CD4-positive, alpha-beta T cell treated with Interleukin-6 at 100 ng/mL for 8 hours (primary cell): ENCODE measurements at places on chromosomes 16 and 17.

DNA sequence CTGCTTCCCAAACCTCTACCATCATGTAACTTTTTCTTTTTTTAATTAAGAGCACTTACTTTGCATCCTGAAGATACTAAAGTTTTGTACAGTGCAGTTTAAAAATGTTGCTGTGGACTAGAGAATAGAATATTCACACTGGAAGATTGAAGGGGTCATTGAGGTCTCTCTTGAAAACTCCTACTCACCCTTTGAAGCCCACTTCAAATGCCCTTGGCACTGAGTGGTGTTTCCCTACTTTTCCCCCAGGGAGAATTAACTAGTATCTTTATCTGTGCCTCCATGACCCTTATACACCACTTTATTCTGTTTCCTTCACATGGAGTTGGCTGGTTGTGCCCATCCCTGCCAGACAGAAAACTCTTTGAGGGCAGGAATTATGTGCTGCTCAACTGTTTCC is 19.6 kb upstream of the CRHR1 start:
- no peak for DNase-seq

- DNase-seq = no peak
These were observed 415.0 kb downstream of the SOX9 start for GRCh38 chr17:72535779-72536178.

DNA sequence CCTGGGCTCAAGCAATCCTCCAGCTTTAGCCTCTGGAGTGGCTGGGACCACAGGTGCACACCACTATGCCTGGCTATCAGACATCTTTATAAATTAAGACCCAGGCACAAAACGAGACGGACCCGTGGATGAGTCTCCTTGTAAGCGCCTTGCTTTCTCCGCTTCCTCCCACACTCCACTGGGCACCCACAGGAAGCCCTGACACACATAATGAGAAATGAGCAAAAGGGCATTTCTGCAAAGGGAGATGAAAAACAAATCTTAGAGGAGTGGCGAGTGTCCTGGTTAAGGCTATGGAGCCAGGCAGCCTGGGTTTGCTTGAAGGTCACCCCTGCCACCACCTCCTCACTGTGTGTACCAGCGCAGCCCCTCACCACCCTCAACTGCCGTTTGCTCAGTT is 56.3 kb downstream of the XYLT1 start:
- DNase-seq = peak; percentile 14

GRCh38 chr16:66304151-66304550 is 62.3 kb upstream of the CDH5 start:
- DNase-seq = no peak

- DNase-seq = no peak
These were observed 50.8 kb upstream of the MYH10 start for GRCh38 chr17:8681170-8681949.

- DNase-seq = no peak
These were observed 25.5 kb upstream of the MYO15B start for GRCh38 chr17:75561927-75562603.

DNA sequence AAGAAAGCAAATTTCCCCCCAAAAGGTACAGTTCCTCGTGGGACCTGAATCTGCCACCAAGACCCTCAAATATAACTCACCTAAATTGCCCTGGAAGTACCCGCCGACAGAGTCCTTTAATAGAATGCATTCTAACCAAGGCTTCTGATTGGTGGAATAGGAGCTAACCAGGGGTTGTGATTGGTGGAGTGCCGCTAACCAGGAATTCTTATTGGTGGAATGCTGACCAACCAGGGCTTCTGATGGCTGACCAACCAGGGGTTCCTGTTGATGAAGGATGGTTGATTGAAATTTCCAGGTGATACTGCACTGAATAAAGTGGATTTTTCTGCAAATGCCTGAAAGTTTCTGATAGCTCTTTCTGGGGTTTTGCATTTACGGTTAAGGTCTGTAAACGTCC is 6.5 kb downstream of the TFAP4 start:
- no peak for DNase-seq

GRCh38 chr17:4509401-4509800 is 10.7 kb downstream of the SPNS2 start:
- no peak for DNase-seq

DNA sequence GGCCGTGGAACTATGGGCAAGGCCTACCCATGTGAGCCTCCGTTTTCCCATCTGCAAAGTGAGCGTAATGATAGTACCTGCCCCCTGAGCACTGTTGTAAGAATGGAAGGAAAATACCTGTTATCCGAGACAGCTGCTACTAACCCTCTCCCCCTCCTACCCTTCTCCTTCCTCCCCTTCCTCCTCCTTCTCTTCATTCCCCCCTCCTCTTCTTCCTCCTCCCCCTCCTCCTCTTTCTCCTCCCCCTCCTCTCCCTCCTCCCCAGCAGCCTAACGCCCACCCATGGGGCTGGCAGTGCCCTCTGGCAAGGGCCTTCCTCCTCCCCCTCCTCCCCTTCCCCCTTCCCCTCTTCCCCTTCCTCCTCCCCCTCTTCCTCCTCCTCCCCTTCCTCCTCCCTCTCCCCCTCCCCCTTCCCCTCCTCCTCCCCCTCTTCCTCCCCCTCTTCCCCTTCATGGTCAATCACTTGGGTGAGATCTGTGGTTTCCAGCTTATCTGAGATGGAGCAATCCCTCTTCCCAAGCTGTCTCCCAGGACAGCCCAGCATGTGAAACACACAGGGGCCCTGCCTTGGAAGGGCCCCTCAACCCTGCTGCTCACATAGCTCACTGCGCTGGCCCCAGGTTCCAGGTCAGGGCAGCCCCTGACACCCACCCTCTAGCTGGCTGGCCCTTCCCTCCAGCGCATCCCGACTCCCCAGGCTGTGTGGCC is 6.4 kb downstream of the ZFPM1 start:
- DNase-seq = no peak

DNA sequence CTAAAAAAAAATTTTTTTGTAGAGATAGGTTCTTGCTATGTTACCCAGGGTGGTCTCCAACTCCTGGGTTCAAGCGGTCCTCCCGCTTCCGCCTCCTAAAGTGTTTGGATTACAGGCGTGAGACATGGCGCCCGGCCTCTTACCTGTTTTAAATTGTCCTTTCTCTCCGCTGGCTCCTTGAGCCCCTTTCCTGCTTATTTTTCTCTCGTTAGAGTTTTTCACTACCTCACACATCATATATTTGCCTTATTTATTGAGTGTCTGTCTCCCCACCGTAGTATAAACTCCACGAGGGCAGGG is 760 bp upstream of the SEC14L5 start:
- DNase-seq = no peak

DNA sequence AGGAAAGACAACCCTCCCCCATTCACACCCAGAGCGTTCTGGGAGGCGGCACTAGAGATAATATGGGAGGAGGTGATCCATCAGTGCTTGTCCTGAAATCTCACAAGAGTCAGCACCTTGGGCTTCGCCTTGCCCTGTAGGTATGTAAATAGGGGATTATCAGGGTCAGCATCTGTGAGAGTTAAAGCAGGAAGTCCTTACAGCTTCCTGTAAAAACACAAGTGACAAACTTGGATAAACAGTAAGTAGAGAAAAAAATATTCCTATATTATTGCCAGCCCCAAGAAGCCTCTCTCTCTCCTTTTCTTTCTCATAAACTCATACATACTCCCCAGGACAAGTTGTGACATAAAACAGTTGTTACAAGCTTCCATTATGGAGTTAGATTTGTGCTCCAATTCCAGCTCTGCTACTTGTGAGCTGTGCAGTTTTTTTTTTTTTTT is 187.7 kb downstream of the MAF start:
- no peak for DNase-seq

- DNase-seq = no peak
These were observed 23.1 kb downstream of the STAT5A start for GRCh38 chr17:42311240-42312034.

DNA sequence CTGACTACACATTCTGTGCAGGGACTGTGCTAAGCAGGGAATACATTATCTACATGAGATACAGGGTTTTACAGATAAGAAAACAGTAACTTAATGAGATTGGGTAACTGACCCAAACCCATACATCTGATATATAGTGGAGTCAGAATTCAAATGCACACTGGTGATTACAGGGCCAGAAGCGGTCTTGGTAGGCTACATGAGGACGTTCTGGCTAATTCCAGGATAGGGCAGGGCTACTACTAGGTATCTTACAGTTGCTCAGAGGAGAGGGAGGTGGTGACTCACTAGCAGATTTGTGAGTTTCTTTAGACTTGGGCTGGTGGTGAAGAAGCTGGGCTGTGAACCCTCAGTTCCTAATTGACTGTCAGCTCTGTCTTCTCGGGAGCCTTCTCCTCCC is 21.4 kb downstream of the TRIM16 start:
- no peak for DNase-seq

DNA sequence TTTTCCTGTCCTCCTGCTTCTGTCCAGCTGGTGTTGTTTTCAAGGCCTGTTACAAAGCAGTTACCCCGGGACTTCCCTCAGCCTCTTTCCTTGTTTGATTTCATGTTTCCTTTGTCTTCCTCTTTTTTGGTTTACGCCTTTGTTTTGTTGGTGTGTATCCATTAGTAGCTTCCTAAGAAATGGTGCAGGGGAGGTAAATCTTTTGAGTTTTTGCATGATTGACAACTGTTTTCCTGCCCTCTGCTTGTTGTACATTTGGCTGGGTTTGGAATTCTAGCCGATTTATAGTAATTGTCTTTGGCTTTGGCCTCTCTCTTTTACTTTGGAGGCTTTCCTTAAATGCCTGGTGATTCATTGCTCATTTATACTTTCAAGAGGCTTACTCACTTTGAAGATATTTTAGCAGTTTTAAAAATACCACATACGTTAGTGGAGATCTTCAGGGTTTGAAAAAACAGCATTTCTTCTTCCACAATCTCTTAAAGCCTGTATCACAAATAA is 32.8 kb downstream of the DNAH2 start:
- no peak for DNase-seq

DNA sequence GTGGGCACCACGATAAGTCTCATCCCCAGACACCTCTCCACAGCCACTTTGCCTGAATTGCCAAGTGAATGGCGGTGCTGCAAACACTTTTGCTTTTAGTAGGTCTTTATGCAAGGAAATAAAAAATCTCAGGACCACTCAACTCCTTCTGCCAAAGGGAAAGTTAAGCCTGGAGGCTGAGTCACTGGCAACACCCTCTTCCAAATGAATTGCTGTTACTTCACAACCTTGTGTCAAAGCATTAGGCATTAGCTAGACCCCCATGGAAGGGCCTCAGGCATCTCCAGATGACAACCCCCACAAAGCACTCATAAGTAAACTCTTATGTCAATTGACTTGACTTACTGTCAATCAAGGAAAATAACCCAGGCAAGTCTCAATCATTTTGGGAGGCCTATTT is 43.0 kb downstream of the RNF112 start:
- no peak for DNase-seq

DNA sequence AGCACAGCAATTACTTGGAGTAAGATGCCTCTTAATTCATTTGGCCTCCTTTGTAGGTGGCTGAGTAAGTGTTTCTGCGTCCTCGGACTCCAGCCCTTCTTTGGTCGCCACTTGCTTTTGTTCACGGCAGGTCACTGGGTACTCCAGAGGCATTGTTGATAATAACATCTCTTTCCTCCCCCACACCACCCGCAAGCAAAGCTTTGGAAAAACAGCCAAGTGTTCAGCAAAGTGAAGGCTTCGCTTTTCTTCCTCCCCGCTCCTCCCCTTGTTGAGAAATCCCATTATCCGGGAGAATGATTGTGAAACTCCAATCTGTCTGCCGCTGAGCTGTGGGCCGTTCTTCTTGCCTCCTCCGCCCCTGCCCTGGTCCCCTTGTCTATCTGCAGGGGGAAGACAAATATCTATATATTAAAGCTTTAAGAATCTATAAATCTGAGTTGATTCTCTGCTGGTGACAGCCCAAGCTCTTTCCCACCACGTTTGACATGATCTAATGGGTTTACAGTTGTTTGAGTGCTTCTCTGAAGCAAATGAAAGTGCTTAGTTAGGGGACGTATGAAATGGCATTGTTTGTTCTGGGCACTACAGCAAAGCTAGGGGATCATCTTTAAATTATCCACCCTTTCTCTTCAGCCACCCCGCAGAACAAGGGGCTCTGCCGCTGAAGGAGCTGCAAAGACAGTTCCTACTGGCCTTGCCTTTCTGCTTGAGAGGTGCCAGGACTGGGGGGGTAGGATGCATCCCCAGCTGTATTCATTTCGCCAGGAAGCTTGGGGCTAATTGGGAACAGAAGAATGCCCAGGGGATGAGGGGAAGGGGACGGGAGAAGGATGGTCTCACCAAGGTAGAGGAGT is 167.1 kb downstream of the CCDC182 start:
- DNase-seq = no peak

DNA sequence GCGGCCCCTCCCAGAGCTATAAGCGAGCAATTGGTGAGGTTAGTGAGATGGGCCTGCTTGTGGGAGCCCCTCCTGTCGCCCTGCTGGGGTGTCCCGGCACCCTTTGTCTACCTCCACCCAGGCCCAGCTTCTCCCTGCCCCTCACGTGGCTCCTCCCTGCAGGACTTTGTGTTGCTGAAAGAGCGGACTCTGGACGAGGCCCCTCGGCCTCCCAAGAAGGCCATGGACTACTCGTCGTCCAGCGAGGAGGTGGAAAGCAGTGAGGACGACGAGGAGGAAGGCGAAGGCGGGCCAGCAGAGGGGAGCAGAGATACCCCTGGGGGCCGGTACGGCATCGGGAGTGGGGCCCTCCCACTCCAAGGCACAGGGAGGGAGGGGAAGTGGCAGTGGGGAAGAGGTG is 6.1 kb upstream of the C17orf107 start:
- no peak for DNase-seq

GRCh38 chr17:21772321-21772720 is 80.0 kb downstream of the KCNJ18 start:
- no peak for DNase-seq

DNA sequence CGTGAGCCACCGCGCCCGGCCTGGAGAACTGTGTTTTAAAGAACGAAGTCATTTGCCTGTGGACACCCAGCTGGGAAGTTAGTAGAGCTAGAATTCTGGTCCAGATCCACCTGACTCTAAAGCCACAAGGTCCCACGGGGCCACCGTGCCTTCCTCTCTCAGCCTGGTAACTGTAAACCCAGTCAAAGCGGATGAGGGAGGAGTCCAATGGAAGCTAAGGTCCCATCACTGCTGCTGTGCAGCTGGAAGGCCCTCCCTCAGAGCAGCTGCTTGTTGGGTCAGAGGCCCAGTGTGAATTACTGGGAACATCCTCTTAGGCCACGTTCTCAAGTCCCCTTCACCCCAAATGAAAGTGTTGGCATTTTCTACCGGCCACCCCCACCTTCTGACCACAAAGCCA is 48.8 kb upstream of the CACNG5 start:
- DNase-seq = no peak
